Activated T-helper 17 cell treated with anti-CD3 and anti-CD28 coated beads, Interleukin-2, amount 50 U/mL, for 72 hours (primary cell): ENCODE measurements at places on chromosomes 11 and 22.

- no peak for ATAC-seq
These were observed 3.8 kb upstream of the FDX1 start for GRCh38 chr11:110425751-110426545.

GRCh38 chr11:63444160-63444559 is 46.8 kb downstream of the PLAAT5 start:
- ATAC-seq: peak; percentile 60

GRCh38 chr11:8658321-8659057 is 24.0 kb downstream of the TRIM66 start:
- no peak for ATAC-seq

- ATAC-seq: no peak
These were observed 504.3 kb downstream of the FAM181B start for GRCh38 chr11:82229341-82229740.

DNA sequence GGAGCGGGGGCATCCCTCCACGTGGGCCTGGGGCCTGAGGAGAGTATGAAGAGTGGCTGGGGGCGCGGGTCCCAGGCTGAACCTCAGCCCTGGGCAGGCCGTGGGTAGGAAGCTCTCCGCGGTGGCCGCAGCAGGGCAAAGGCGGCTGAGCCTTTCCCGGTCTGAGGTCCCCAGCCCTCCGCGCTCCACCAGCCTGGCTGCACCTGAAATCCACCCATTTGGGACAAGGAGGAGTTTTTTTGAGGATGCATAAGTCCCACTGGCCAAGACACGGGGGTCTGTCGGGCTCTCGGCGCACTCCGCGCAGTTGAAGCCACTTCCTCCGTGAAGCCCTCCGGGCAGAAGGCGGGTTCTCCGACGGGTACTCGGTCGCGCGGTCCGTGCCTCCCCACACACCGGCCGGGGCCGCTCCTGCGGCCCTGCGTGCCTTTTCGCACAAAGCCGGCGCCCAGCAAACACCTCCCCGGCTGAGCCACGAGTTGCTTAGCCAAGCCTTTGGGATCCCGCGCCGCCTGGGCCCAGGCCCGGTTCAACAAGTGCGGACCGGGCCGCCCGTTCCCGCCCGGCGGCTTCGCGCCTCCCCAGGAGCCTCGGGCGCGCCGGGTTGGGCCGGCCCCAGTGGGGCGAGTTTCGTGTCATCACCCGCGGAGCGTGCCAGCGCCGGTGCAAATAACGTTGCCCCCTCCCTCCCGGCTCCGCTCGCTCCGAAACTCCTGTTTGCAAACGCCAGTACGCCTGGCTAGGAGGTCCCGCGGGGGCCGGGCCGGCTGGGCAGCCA is 666 bp upstream of the OVOL1 start:
- ATAC-seq: peak; percentile 18

- no peak for ATAC-seq
These were observed 469 bp downstream of the KCNK7 start for GRCh38 chr11:65595131-65595530.

DNA sequence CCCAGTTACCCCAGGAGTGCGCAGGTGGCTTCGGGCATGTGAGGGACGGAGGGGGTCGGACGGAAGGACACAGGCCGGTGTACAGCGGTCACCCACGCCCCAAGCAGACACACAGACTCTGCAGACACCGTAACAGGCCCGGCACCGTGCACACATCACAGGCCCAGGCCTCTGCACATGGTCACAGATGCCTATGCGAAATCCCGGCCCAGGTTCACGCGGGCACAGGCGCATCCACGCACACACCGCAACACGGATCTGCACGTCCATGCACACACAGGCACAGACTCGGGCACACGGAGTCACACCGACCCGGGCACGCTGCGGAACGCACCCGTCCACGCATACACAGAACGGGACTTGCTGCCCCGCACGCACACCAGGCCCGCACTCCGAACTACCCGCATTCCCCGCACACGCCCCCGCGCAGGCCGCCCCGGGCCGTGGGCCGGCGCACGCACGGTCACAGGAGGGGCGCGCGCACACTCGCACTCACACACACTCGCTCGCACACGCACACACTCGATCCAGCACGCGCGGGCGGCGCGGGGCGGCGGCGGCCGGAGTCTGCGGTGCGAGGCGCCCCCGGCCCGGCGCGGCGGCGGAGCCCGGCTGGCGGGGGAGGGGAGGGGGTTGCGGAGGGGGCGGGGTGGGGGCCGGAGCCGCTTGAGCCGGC is at the start of gene MGAT3:
Gene MGAT3 (plus strand): TSS at position 491 of the 676 bp plus-strand sequence. CDS start 30,336 bp downstream, outside the sequence.
- no peak for ATAC-seq

GRCh38 chr11:12581923-12582322 is 92.3 kb upstream of the TEAD1 start:
- no peak for ATAC-seq

- ATAC-seq: peak; percentile 5
These were observed 718 bp downstream of the LTBP3 start for GRCh38 chr11:65557280-65558001.

DNA sequence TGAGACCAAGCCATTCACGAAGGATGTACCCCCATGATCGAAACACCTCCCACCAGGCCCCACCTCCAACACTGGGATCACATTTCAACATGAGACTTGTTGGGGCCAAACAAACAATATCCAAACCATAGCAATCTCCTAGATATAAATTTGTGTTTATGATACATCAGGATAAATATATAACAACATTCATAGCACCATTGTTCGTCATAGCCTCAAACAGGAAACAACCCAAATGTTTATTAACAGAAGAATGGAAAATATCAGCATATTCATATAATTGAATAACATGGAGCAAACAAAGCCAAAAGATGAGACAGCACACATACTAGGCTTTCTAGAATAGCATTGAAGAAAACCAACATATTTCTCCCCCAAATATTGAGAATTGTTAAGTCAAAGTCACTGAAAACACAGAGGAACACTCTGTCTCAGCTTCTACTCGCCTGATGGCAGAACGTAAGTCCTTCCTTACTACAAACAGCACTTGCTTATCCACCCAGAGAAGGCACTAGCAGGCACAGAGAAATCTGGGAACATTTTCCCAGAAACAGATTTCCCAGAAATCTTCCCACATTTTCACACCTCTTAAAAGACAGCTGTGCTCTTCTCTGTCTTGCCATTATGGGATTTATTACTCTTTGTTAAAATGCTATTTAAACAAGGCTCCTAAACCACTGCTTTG is 8.1 kb upstream of the GDPD4 start:
- ATAC-seq: no peak

DNA sequence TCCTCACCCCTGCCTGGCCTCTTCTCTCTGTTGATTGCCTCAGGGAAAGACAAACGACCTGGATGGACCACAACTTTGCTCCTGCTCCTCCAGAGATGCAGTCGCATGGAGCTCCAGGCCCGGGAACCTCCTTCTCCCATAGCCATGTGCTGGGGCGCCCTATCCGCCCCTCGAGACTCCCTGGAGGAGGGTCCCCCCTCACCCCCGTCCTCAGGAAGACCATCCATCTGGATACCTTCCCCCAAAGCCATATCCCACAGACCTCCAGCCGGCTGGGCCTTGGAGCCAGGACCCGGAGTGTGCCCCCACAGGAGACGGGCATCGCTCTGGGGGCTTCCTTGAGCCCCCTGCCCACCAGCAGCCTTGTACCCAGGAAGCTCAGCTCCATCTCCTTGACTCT is 2.2 kb downstream of the SEPTIN3 start:
- no peak for ATAC-seq

- ATAC-seq: peak; percentile 98
These were observed 589 bp upstream of the GNAZ start for GRCh38 chr22:23069502-23070357.

GRCh38 chr11:2990617-2991451 is 1.3 kb downstream of the NAP1L4 start:
- ATAC-seq: peak; percentile 42

DNA sequence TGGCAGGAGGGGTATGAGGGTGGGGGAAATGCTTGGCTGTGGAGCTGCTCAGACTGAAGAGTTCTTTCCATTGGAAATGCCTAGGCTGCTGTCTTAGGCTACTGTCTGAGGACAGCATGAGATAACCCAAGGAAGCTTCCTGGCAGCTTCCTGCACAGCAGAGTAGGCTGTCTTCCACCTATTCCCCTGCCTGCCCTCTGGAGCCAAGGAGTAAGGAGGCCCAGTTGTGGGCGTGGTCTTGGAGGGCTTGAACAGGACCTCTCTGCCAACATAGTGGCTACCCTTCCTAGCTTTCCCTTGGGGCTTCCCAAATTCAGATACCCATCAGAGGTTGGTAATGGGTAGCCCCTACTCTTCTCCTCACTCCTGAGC is 25.9 kb downstream of the PHLDB1 start:
- ATAC-seq: no peak

- ATAC-seq: no peak
These were observed 41.2 kb downstream of the MAPK1 start for GRCh38 chr22:21826204-21826603.

GRCh38 chr11:73393011-73393380 is 16.8 kb downstream of the RELT start:
- no peak for ATAC-seq

GRCh38 chr11:38332046-38332445 is 1734.0 kb upstream of the RAG2 start:
- ATAC-seq: no peak

GRCh38 chr22:20102203-20102780 is 13.6 kb upstream of the RANBP1 start:
- no peak for ATAC-seq

- no peak for ATAC-seq
These were observed 88.9 kb downstream of the TBC1D22A start for GRCh38 chr22:46851311-46851710.

- no peak for ATAC-seq
These were observed 4.0 kb downstream of the THRSP start for GRCh38 chr11:78067704-78068103.

DNA sequence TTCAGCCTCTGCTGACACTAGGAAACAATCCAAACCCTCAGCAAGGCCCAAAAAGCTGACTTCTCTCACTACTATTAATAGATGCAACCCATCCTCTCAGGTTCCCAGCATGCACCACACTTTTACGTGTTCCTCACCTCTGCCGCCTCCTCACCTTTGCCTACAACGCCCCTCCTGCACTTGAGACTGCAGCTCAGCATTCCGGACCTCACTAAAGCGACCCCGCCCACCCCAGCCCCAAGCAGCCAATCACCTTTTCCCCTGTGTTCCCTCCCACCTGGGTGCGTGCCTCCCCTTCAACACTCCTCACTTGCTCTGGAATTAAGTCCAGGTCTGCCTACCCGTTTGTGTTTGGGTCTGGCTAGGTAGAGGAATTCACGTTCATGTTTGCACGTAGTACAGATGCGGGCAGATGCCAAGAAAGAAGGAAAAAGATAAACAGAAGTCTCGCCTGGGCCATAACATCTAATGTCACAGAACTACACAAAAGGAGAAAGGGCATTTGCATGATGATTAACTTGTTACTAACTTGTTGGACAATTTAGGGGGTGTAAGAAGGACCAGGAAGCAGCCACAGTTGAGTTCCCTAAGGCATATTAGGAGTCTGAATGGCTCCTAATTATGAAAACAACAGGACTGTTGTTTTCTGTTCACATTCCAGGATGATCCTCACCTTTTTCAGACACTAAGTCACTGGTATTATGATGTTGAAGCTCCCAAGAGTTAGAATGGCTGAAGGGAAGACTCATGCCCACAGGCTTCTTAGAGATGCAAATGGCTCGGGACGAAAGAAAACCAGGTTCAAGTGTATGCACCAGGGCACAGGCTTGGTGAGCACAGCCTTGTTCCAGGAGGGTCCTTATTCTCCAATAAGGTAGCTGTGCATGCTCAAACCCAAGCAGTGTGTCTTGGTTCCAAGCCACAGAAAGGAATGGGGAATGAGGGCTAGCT is 102.2 kb downstream of the MICAL3 start:
- ATAC-seq: no peak

DNA sequence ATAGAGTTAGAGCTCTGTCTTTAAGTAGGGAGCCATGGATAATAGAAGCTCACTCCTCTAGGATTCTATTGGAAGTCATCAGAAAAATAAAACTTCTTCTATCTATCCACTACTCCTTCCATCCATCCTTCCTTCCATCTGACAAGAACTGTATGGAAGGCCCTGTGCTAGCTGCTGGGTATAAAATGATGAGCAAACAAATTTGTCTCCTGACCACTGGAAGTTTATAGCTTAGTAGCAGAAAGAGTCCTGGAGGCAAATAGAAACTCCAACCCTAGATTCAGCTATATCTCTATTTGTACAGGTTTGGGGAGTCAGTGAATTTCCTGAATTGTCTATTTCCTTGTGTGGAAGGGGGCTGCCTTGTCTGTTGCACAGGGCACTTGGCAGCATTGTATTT is 136.6 kb downstream of the ME3 start:
- ATAC-seq: no peak

- ATAC-seq: peak; percentile 23
These were observed at the start of gene PITPNM1 for GRCh38 chr11:67504950-67505581. TSS of gene PITPNM1 (minus strand) at chr11:67505363. CDS start at chr11:67504180, 1,183 bp downstream.

- peak; percentile 82 for ATAC-seq
These were observed at the start of gene PDE3B for GRCh38 chr11:14643697-14644225. TSS of gene PDE3B (plus strand) at chr11:14643804. CDS start at chr11:14644076, 272 bp downstream.

DNA sequence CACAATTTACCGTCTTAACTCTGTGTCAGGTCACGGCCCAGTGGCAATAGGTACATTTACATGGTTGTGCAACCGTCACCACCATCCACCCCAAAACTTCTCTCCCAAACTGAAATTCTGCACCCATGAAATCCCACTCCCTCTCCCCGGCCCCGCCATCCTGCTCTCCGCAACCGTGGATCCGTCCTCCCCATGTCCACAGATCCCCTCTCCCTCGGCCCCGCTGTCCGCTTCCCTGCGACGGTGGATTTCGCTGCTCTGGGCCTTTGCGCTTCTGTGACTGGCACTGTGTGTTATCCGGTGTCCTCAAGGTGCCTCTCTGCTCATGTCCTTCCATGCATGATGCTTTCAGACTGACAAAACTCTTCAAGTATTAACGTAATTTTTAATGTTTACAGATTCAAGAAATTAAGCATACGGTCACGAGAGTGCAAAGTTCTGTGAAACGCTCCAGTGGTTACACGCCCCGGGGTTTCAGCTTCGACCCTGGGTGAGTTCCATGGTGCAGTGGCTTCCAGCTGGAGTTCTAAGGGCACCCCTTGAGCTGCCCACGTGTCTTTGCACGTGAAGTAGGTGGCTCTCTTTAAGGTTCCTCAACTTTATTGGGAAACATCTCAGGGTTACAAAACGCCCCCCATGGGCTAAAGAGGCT is 76.4 kb downstream of the KCNQ1 start:
- ATAC-seq: no peak

DNA sequence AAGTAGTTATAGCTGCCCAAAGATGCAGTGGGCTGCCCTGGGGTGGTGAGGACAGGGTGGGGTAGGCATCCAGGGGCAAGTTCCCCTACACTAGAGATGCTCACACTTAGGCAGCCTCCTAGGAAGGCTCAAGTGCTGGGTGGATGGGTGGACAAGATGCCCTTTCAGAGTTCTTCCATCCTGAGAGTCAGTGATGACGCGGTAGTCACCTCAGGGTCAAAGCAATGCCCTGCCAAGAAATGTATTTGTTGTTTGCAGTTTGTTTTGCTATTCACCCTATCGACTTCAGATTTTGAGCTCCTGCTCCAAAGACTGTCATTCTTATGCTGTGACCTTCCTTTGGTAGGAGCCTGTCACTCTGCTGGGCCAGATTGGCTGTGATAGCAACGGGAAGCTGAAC is 18.9 kb downstream of the POLA2 start:
- ATAC-seq: no peak

GRCh38 chr22:32874385-32874784 is 72.9 kb downstream of the TIMP3 start:
- no peak for ATAC-seq

GRCh38 chr11:15163136-15163535 is 48.4 kb downstream of the INSC start:
- no peak for ATAC-seq
